Left renal pelvis (tissue), 4 donors: ENCODE measurements at places on chromosomes 3 and 15. TPM values are rescaled to one million over a fixed set of nuclear protein-coding genes. Genes with fewer than 3 reads are reported as not detected.

DNA sequence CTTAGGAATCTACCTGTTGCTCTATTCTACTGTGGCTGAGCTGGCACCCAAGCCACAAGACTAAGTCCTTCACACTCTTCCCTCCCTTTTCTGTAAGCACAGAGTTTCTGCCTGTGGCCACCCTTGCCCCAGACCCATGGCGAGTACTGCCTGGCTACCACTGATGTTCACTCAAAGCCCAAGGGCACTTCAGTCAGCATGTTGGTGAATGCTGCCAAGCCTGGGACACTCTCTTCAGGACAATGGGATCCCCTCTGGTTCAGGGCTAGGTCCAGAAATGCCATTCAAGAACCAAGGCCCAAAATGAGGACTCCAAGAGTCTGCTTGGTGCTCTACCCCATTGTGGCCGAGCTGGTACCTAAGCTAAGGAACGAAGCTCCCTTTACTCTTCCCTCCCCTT is 184.2 kb downstream of the FGF12 start:
- no peak for DNase-seq

DNA sequence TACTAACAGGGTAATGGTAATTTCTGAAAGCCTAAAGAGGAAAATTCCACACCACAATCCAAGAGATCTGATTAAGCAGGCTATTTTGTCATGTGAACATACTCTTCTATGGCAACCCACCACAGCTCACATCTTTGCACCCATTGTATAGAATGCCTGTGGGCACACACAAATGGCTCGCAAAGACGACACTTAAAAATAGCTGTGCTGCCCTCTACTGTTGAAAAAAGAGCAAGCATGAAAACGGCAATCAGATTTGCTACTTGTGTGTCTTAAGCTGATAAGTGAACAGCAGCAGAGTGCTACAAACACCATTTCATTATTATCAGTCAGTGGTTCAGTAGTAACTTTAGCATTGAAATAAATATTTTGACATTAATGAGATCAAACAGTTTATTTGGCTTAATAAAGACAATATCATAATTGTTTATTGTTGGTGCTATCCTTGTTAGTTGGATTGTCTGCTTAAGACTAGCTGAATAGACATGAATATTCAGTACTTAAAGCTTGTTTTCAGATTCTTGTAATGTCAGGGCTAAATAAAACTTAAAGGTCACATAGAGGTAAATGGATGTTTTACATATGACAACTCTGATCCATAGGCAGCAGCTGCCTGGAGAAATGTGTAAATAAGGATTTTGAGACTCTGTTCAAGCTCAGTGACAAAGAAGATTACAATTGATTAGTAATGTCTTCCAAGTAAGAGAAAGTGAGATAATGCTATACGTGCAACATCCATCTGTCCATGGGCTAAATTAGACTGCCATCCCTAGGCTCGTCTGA is 199.1 kb downstream of the LRRN1 start:
- no peak for DNase-seq

GRCh38 chr15:101063891-101064794 is 145.0 kb downstream of the LRRK1 start:
- DNase-seq = no peak

GRCh38 chr3:102712896-102713295 is 278.1 kb downstream of the ZPLD1 start:
- DNase-seq = no peak

DNA sequence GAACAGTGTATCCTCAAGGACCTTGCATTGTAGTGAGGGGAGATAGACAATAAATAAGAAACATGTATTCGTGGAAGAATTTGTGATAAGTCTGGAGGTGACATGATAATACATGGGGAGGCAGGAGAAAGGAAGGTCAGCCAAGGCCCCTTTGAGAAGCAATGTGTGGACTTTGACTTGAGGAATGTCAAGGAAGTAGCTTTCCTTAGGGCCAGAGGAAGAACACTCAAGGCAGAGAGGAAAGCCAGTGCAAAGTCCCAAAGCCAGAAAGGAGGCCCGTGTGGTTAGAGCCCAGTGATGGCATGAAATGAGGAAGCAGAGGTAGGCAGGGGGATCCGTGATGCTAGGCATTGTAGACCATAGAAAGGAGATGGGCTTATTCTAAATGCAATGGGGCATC is 192.2 kb downstream of the NR1D2 start:
- DNase-seq = no peak

- DNase-seq = no peak
Measured at GRCh38 chr15:70033109-70033508, 64.6 kb downstream of the TLE3 start.

DNA sequence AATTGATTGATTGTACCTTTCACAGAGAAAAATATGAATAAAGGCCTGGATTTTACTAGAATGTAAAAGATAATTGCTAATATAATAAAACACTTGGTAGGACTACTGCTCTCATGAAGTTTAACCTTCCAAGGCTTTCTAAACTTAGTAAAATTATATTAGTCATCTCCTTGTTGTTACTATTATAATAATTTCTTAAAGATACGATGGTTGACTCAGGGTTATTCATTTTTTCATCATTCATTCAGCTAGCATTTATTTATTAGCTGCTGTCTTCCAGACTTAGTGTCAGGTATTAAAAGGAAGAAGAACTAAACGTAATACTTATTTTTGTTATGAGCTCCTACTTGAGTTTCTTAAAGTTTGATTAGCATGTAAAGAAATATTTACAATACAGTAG is 771.6 kb upstream of the NR2F2 start:
- DNase-seq = no peak

DNA sequence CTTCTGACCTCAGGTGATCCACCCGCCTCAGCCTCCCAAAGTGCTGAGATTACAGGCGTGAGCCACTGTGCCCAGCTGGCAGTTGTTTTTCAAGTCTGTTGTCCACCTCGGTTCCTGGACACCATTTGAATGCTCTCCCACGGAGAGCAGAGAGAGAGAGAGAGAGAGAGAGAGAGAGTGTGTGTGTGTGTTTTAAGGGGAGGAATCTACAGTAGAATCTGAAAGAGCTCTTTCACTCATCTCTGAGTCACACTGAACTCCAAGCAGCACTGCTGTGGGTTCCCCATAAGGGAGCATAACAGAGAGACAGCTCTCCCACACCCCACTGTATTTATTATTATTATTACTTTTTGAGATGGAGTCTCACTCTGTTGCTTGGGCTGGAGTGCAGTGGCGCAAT is 156.6 kb downstream of the RPLP1 start:
- DNase-seq = no peak

DNA sequence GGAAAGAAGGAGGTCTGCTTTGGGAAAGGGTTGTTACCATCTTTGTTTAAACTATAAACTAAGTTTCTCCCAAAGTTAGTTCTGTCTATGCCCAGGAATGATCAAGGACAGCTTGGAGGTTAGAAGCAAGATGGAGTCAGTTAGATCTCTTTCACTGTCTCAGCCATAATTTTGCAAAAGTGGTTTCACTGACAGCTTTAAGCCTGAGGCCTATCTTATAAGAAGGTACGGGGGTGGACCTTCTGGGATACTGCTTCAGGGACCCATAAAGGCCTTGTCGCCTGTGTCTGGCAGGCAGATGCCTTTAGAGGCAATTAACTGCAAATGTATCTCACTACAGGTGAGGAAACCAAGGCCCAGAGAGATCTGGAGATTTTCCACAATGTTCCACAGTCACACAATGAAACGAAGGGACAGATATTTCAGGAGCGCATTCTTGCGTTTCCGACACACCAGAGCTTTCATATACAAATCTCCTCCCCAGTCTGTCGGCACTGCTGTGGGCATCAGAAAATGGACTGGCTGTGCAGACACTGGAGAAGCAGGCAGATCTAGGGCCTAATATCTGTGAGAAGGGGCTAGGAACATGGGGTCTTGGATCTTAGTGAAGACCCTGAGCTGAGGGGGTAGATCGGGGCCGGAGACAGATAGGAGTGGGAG is 169.5 kb upstream of the SMAD3 start:
- DNase-seq = no peak

DNA sequence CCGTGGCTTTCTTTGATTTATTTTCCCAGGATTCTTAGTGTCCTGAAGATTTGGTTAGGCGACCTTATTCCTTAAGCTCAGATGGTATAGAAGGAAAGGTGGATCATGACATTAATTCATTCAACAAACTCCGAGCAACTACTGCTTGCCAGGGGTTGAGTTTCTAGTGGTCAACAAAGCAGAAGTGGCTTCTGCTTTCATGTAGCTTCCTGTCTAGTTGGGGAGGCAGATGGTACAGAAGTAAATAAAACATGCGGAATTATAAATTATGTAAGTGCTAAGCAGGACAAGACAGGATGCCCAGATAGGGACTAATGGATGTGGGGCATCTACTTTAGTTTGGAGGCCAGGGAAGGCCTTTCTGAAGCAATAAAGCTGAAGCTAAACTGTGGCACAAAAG is 15.6 kb downstream of the EEFSEC start:
- no peak for DNase-seq

DNA sequence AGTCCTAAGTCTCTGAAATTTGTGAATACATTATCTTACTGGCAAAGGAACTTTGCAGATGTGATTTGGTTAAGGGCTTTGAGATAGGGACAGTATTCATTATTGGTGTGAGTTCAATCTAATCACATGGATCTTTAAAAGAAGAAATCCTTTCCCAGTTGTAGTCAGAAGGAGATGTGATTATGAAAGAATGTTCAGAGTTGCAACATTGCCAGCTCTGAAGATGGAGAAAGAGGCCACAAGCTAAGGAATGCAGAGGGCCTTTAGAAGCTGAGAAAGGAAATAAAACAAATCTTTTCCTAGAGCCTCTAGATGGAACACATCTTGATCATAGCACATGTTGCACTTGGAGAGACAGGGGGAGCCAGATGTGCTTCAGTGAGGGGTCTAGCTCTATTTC is 27.7 kb upstream of the SIAH2 start:
- DNase-seq = no peak

DNA sequence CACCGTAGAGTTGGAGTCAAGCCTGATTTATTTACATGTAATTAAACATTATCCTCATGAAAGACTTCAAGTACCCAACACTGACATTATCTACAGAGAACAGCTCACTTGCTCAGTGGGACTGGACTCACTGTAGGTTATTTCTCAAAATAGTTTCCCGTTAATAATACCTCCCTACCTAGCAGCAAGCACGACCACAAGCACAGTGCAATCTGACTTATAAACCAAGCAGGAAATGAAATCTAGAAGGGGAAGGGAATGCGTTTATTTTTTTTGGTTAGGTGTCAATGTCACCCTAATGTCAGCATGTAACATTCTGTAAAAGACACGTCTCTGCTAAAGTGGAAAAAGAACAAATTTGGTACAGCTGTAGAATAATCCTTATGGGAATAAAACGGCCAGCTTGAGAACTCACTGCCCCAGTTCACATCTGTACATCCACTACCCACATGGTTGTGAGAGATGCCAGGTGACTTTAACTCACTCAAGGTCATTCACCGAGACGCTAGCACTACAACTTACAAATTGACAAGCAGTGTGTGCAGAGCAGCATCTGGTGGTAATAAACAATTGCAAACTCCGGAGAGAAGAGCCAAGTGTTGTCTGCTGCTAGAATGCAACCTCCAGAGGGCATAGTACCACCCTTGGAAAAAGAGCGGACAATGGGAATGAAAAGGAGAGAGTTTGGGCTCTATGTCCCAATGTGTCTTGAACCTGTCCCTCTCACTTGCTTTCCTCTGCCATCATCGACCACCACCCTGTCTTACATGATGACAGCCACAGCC is 242.5 kb downstream of the CADPS start:
- DNase-seq = no peak

The NTRK3 gene
- polyA plus RNA-seq = 14.2 TPM

DNA sequence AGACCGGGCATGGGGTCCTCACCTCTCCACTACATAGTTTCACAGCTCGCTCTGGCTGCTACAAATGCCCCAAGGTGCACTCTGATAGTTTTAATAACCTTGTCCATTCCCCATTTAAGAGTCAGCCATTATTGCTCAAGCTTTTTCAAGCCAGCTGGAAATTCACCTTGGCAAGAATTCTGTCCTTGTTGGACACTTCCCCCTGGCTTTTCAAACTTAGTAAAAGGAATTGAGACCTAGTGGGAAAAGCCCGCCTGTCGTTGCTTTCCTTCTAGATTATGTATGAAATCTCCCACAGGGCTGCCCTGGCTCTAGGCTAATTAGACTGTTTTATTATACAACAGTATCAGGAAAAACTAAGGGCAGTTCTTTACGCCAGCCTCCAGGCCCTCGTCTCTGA is 293.7 kb upstream of the GADL1 start:
- no peak for DNase-seq

DNA sequence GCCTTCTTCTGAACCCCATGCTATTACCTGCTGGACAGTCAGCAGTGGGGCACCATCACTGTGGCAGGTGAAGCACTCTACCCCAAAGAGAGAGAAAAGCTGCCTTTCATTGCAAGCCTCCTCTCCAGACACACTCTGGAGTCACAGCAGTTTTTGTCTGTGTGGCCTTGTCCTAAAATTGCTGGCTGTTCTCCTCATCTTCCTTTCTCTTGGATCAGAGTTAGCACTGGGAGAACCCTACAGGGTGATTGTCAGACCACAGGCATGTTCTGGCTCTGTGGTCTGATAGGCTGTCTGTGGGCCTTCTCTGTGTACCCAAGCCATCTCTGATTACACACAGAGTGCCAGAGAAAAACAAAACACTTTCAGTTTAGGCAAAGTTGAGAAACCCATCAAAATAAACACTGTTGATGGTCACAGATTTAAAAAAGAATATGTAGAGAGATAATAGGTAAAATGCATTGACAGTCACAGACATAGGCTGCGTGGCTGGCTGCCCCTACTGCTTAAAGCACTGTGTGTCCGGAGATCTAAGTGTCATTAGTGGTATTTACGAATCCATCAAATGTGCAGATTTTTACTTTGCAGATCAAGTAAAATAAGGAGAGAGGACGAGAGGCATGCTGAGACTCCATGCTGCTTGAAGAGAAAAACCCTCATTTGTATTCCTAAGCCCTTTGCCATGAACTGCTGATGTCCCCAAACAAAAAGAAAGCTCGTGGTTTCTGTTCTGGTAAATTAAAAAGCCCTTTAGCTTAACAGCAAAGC is 689.9 kb downstream of the TUSC7 start:
- DNase-seq = no peak

DNA sequence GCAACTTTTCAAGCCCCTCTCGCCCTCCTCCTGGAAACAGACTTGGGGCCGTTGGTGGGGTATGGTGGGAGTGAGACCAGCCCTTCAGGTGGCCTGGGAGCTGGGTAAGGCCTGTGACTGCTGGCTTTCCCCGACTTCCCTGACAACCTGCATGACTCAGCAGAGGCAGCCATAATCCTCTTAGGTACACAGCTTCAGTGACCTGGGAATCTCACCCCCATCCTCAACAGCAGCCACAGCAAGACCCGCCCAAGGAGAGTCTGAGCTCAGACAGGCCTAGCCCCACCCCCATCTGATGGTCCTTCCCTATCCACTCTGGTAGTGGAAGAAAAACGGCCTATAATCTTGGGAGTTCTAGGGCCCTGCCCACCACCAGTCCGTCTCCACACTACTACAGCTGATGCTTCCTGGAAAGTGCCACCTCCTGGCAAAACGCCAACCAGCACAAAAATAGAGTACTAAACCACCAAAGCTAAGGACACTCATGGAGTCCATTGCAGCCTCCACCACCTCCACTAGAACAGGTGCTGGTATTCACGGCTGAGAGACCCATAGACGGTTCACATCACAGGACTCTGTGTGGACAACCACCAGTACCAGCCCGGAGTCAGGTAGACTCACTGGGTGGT is 13.1 kb upstream of the SLC27A2 start:
- DNase-seq = no peak

- DNase-seq = no peak
Measured at GRCh38 chr3:190554197-190554596, 40.3 kb downstream of the IL1RAP start.
